ENCODE measurements at places on chromosomes 3 and 15.

DNA sequence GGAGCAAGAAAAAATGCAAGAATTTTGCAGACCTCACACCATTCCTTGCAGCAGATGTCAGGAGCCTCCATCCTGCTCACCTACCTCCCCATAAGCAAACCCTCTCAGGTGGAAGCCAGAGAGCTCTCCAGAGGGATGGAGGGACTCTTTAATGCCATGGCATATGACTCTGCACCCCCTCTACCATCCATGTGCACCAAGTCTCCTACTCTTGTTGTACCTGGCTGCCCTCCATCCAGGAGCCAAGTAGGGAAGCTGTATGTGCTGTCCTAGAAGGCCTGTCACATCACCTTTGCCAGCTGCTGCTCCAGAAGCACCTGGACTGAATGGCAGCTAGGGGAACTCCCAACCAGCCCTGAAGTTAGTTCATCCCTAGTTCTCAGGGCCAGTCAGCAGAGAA, 38.5 kb upstream of the PRR20G start:
- DNase-seq = no peak

GRCh38 chr3:114857299-114857701, 289.8 kb downstream of the ZBTB20 start:
- no peak for DNase-seq

- no peak for DNase-seq
Measured at GRCh38 chr15:101543926-101544612, 54.6 kb upstream of the PCSK6 start.

DNA sequence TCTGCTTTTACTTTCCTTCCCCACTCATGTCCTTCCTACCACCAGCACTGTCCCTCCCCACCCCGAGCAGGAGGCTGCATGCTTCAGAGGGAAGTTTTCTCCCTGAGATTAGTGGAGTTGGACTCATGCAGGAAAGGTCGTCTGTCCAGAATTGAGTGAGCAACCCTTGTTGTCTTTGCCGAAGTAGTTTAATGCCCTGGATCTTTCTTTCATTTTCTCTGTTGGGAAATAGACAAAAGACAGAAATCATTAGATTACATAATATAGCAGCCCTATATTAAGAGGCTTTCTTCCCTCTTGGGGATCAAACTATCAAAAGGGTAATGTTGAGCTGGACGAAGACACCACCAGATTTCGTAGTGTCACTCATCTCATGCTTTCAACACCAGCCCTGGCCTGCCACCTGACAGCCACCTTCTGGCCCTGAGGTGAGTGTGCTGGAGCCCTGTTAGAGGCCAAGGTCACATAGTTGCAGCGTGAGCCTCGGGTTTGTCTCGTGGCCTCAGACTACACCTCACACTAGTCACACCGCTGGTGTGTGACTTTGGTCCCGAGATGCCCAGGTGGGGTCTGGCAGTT, 231.0 kb downstream of the ITPR1 start:
- no peak for DNase-seq

- DNase-seq = no peak
Measured at GRCh38 chr15:82040862-82041261, 5.0 kb downstream of the MEX3B start.

DNA sequence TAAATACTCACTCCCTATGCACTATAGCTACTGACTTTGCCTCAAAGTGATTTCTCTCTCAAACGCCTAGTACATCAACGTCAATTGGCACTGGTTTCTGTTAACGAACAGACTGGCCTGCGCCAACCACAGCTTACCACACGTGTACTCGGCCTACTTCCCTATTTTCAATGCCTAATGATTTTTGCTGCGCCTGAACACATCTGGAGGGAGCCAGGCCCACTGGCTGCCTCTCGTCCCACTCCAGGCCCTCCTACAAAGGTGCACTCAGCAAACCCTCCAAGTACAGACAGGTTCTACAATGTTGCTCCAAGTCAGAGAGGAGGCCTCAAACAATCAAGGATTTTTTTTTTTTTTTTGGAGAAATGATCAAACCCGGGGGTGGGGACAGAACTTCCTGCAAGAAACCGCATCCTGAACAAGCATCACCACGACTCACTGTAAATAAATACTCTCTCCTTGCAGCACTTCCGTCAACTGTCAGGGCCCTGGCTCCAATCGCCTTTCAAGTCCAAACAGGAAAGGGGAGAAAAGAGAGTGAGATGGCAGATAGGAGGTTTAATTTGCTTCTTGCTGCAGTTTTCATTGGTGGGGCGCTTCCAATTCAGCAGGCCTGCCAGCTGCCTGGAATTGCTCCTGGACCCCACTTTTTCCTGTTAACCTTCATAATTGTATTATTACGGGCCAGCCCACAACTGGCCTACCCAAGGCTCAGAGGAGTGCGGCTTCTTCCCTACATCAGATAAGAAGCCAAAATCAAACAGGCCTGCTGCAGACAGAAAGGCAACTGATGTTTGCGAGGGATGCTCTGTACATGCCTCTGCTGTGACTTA, 139.3 kb downstream of the FOXP1 start:
- no peak for DNase-seq

DNA sequence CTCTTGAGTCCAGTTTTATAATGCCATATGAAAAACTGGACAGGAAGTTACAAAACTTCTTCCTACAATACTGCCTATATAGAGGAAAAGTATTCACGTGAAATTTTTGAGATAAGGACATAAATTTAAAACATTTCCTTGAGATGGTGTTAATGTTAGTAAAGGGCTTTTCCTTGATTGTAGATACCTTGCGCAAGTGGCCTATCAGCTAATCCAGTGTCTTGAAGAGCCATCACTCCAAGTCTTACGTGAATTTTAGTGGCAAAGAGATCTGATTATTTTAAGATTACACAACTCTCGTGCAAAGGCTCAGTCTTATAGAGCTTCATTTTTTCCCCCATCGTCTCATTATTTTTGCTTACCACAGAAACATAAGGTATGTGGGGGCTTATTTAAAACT, 18.4 kb downstream of the C3orf38 start:
- DNase-seq = no peak

- no peak for DNase-seq
Measured at GRCh38 chr15:99122831-99123712, 18.2 kb downstream of the SYNM start.

DNA sequence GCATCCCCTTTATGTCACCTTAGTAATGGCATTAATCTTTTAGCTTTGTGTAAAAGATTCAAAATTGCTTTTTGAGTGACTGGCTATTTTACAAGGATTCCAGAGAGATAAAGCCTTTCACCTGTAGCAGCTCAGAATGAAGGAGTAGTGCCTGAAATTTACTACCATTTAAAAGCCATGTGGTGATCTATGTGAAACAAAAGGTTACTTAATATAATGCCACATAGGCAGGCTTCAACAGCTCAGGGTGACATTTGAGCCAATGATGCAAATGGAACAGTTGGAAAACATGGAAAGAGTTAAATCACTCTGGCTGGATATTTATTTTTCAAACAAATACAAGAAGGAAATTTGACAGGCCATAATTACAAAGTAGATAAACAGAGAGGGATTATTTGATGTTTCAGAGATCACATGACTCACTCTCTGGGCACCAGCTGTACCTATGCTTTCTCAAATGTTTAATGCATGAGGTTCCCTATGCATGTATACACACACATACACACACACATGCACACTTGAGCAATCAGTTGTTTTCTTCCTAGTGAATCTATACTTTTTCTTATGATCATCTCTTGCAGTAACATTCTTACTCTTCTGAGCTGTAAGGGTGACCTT, 171.5 kb downstream of the ZMAT3 start:
- DNase-seq = no peak

DNA sequence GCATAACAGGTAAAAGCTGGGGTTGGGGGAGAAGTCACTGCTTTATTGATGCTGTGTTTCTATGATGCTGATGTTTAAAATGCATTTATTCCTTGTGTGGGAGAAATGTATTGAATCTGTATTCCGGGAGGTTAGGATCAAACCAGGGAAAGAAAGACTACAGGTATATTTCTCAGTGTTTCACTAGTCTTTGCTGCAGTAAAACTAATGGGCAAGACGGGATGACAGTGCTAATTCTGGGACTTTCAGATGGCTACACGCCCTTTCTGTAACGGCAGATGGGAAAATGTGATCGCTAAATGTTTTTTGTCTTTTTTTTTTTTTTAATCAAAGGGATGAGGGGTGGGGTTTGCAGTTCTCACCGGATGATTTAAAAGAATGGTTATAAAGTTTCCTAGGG, 393 bp downstream of the CNTN6 start:
- no peak for DNase-seq

- DNase-seq = no peak
Measured at GRCh38 chr15:63970621-63971426, 75.5 kb downstream of the DAPK2 start.

DNA sequence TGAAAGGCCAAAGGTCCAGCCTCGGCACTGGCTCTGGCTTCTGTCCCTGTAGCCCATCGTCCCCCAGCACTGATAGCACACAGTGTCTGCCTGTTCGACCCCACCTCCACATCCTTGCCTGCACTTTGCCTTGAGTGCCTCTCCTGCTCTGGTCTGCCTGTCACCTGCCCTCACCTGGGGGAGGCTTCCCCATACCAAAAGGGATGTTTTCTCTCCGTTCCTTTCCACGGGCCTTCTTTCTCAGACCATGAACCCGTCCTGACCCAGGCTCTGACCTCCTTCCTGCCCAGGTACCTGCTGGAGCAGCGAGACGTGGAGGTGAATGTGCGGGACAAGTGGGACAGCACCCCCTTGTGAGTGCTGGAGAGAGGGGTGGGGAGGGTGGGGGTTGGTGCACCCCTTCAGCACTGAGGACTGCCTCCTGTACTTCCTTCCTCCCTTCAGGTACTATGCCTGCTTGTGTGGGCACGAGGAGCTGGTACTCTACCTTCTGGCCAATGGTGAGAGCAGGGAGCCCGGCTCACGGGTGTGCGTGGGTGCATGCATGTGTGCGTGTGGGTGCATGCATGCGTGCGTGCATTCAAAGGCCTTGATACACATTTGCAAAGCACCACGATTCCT, 1.5 kb downstream of the ABTB1 start:
- no peak for DNase-seq

- no peak for DNase-seq
Measured at GRCh38 chr3:139774560-139775302, 97.0 kb upstream of the NMNAT3 start.

GRCh38 chr3:48935530-48935929, 16.9 kb downstream of the ARIH2 start:
- no peak for DNase-seq

GRCh38 chr15:33344111-33344510, 33.3 kb downstream of the RYR3 start:
- DNase-seq = no peak

GRCh38 chr3:119628390-119628789, 30.7 kb downstream of the PLA1A start:
- DNase-seq = no peak

GRCh38 chr15:55383687-55384086, 24.5 kb downstream of the CCPG1 start:
- DNase-seq = no peak

- no peak for DNase-seq
Measured at GRCh38 chr3:38085943-38086324, 46.9 kb downstream of the DLEC1 start.

DNA sequence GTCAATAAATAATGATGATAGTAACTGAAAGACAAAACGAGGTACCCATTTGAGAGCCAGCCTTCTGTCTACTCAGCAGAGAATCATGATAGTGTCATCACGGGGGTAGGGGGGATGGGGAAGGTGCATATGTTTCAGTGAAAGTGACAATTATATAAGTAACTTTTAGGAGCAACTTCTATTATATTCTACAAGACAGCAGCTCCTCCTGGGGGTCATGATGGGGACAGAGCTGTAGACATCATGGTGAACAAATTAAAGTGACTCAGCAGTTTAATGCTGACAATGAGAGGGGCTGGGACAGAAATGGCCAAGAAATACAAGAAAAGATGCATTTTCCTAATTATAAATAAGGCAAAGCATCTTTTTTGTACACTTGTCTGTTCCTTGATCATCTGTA, 11.8 kb downstream of the CAPN3 start:
- no peak for DNase-seq

DNA sequence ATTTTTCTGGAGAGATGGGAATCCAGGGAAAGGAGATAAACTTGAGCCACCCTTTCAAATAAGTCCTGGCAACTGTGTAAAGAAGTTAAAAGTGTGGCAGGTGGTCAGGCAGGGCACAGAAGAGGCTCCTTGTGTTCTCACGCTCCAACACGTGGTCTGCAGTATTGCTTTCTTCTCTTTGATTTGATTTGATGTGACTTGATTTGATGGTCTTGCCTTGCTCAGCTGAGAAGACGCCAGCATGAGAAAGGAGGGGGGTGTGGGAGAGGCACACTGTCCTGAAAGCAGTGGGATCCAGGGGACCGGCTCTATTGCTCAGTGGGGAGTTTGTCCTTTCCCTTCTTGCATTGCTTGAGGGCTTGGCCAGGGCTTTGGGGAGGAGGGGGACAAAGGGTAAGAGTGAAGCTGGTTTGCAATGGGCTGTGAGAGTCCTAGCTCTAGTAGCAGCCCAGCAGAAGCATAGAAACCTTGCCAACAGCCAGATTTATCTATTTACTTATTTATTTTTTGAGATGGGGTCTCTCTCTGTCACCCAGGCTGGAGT, 25.7 kb upstream of the NEO1 start:
- DNase-seq = no peak

- no peak for DNase-seq
Measured at GRCh38 chr3:162269636-162270458, 773.2 kb downstream of the OTOL1 start.
